ENCODE measurements at places on chromosomes 16 and 17.

- DNase-seq, result no peak
Measured at GRCh38 chr16:48383877-48384519, 1.2 kb downstream of the SIAH1 start.

DNA sequence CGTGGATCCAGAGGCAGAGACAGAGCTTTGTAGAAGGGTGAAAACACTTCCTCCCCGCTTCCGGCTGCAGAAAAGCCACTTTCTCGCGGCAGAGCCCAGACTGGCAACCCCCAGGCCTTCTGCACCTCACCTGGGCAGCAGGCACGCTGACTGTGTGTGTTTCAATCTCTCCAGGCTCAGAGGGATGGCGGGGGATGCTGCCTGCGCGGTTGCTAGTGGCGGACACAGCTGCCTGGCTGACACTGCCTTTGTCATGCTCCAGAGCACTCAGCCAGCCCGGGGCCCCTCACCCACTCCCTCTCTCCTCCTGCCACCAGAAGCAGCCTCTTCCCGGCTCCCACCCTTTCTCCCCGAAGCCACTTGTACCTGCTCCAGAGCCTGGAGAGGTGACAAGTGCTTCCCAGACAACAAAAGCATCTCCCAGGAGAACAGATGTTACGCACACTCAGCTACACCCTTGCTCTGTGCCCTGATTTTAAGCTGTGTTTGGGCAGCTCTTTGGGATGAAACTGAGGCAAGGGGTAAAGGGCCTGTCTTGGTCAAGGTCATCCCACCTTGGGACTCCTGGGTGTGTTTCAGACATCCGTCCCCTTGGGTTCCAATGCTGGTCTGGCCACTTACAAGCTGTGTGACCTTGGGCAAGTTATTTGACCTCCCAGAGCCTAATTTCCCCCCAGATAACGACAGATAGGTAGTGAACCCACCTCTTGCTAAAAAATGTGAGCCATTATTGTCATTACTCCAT, 9.2 kb upstream of the GLIS2 start:
- DNase-seq, result peak; percentile 79

DNA sequence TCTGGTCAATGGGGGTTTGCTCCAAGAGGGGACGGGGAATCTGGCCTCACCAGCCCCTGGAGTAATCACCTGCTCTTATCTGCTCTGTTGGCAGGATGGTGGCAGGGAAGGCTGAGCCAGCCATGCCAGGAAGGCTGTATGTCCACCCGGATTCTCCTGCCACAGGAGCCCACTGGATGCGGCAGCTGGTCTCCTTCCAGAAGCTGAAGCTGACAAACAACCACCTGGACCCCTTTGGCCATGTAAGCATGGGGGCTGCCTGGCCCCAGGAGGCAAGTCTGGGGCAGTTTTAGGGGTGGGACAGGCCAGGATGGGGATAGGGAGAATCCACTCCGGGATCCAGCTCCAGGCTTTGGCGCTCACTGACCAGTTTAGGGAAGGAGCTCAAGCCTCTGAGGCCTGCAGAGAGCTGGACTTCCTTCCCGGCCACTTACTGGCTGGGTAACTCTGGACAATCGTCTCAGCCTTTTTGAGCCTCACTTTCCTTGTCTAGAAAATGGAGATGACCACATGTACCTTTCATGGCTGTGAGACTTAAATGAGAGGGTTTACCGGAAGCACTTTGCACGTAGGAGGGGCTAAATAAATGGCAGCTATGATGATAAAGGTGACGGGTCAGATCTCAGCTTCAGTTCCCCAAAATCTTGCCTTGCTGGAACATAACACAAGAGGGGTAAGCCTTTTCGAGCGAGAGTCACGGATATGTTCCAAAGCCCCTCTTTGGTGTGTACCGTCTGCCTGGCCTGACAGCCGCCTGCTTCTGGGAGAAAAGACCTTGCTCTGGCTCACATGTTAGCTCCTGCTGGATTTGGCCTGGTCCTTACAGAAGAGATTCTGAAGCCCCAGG, 15.4 kb downstream of the TBX4 start:
- DNase-seq, result peak; percentile 46

GRCh38 chr17:67644061-67644460, 73.7 kb upstream of the NOL11 start:
- no peak for DNase-seq
